ENCODE measurements at places on chromosomes 2 and 18.
A peak's percentile ranks its signal among the peaks of the same experiment; 100 is the strongest.

DNA sequence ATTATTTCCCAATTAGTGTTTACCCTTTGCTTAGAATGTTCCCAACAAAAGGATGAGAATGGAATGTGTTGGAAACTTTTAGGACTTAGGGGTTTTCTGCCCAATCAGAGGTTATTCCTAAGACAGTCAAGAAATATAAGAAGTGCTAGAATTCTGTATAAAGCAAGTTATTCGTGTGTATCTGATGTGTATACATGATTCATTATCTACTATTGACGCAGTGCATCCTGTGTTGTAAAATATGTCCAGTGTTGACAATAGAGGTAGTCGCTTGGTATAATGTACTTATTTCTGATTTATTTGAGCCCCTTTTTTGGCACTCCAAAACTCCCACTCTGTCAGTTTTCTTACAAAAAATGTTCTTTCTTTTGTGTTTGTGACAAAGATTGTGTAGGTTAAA lies 881 bp downstream of the PIKFYVE start:
- DNase-seq = no peak

DNA sequence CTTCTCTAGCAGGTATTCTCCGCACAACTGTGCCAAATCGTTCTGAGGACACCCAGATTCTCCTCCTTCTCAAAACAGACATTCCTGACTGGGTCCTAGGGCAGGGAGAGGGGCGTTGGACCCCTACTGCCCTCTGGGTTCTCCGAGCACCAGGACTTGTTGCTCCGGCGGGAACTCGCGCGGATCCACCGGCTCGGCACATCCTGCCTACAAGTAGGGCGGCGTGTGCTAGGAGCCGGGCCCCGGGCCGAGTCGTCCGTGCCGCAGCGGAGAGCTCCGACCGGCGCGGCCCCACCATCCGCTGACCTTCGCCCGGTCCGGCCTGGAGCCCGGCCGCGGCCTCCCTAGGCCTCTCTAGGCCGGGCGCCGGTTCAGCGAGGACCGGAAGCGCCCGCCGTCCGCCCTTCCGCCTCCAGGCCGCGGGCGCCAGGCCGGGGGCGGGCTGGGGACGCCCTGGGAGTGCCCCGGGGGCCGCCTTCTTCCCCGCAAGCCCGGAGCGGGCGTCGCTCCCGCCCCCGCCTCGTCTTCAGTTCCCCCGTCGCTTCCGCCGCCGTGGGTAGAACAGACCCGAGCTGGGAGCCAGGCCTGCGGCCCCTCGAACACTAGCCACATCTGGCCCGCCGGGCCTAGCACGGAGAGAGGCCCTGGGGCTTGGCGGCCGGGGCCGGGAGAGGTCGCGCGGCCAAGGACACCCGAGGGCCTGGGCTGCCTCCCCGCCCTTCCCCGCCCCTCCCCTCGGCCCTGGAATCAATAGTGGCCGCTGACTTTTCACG lies 7.6 kb upstream of the ONECUT2 start:
- DNase-seq = no peak

GRCh38 chr2:32485399-32485798 lies 128.6 kb downstream of the BIRC6 start:
- DNase-seq = peak; percentile 62

DNA sequence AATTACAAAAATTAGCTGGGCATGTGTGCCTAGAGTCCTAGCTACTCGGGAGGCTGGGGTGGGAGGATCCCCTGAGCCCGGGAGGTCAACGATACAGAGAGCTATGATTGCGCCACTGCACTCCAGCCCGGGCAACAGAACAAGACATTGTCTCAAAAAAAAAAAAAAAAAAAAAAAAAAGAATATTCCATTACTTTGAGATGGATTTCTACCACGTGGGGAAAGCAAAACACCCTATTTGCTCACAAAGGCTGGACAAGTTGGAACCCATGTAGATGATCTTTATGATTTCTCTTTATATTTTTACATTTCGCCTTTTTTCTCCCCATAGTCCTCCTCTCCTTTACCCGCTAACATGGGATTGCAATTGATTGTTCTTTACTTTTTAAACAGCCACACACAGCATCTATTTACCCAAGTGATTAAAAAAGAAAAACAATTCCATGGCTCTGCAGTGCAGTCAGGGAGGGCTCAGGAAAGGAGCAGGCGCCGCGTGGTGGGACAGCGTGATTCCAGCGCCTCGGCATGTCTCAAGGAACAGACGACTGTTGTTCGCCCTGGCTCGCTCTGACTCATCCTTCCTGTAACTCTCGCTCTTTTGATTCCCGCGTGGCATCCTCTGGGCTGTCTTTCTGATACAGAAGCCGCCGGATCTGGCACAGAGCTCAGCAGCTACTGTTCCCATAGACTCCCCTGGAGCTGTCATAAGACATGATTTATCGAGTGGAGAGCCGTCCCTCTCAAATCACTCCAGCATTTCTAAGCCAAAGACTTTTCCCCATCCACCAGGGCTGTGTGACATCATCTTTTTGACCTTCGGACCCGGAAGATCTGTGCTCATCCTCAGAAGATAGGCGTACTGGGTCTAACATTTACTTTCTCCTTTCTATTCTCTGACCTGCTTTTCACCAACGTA lies 230.4 kb upstream of the AGAP1 start:
- DNase-seq = peak; percentile 93

DNA sequence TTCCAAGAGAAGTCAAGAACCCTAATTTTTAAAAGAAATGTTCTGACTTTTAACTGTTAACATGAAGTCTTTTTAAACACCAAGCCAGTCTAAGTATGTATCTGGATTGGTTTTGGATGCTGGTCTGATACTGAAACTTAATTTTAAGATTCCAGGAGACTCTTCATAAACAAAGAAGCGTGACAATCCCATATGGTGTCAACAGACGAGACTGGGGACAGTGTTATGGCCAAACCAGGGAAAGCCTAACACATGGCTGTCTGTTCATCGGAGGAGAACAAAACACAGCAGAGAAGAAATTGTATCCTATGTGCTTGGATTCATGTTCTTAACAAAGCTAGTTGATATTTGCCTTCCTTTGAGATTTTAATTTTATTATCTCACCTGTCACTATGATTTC lies 80.5 kb upstream of the UPP2 start:
- no peak for DNase-seq

DNA sequence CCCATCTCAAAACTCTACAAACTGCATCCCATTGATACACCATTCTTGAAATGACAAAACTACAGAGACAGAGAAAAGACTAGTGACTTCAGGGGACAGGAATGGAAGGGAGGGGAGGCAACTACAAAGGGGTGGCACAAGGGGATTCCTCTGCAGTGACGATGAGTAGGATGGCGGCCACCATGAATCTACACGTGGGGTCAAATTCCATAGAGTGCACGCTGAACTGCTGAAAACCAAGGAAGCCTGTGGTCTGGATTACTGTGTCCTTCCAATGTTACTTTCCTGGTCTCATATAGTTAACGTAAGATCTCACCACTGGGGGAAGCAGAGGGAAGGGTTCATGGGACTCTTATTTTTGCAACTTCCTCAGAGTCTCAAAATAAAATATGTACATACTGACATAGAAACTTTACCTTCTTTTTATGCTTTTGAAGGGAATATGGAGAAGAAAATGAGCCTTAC lies 23.6 kb downstream of the COX7A2L start:
- peak; percentile 16 for DNase-seq

- DNase-seq = no peak
Observed at GRCh38 chr2:207775473-207775872, 5.8 kb upstream of the FZD5 start.

GRCh38 chr2:54041135-54041534 lies 70.3 kb upstream of the PSME4 start:
- no peak for DNase-seq

DNA sequence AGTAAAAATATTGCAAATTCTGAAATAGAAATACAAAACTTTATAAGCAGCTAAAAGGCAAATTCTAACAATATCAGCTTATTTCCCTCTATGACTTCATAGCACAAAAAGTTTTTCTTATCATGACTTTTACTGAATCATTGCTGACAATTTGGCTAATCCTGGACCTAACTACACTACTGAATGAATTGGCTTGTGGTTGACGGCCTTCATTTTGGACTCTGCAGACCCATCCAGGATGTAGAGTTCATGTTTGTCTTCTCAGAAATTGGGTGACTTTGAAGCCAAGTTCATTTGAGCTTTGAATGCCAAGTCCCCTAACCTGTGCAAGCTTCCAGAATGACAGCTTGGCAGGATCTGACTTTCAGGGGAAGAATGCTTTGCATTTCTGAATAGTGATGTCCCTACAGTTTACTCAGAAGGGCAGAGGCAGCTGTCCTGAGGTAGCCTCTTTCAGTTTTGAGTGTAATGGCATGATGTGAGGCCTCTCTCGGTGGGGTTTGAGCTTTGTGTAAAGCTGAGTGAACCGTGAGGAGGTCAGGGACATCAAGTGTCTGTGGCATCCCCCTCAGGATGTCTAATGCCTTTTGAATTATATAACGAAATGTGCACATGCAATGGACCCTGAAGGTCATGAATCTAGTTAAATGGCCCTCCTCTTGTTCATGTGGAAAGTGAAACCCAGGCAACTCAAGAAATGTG lies 48.0 kb downstream of the EFEMP1 start:
- DNase-seq = peak; percentile 72

GRCh38 chr2:102677244-102678215 lies 58.2 kb downstream of the SLC9A2 start:
- DNase-seq = no peak

DNA sequence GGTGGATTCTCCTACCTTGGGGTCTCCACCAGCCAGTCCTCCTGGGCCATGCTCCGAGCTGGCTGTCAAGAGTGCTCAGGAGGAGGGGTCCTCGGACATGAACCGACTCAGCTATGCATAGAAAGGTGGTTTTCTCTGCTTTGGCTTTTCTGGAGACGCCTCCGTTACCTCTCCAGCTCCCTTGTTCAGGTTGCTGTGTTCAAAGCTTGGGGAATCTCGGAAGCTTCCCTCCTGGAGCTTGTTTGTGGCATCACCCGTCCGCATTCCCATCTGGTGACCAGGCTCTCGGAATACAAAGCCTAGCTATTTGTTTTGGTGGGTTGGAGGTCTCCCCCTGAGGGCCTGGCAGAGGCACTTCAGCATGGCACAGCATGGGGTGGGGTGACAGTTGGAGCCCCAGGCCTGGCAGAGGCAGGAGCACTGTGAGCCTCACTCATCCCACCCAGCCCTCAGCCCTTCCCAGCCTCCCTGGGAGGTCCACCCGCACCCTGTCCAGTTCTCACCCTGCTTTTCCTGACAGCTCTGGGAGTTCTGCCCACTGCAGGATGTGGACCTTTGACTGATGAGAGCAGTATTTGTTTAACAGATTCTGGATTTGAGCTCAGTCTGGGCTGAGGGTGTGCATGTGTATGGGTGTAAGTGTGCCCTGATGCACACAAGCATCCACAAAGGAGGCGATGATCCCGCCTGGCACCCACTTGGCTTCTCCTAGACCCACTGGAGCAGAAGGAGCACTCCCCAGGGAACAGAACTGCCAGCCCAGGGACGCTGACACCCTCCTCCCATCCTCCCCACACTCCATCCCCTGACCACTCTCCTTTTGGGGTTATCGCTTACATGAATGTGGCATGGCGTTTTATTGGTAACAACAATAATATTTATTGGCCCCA lies 107.3 kb upstream of the HS6ST1 start:
- DNase-seq = peak; percentile 49

DNA sequence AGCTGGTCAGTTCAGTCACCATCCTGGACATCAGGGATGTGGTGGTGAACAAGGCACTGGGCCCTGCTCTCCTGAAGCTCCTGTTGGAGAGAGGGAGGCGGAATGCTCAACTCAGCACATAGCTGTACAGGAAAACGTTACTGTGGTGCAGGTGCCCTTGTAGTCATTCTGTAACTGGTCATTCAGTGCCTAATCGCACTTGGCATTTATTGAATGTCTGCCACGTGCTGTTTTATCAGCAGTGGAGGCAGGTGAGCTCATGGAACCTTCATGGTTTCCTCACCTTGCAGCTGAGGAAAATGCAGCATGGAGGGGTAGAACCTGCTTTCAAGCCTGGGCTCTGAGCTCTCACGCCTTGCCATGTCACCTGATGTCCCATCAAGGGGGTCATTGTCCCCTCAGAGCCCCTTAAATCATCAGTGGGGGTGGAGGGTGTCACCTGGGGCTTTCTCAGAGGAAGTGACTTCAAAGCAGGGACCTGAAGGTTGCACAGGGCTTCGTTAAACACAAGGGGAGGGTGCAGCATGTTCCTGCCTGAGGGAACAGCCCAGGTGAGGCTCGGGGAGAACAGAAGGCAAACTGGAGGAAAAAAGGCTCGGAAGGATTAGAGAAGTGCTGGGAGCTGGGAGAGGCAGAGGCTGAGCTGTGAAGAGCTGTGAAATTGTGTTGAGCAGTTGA lies 56.0 kb upstream of the RPL31 start:
- DNase-seq = no peak

GRCh38 chr2:101057051-101057933 lies 55.2 kb downstream of the RPL31 start:
- no peak for DNase-seq

GRCh38 chr2:222504191-222504590 lies 79.8 kb downstream of the SGPP2 start:
- no peak for DNase-seq

- no peak for DNase-seq
Observed at GRCh38 chr2:233553366-233553765, 13.2 kb downstream of the USP40 start.
